NCI-H510A treated with DMSO at 0.1 percent for 48 hours (cell line): ENCODE measurements at places on chromosomes 13 and 19.

- DNase-seq = no peak
These were observed at the start of gene DAND5 for GRCh38 chr19:12969292-12969988. Gene DAND5 (plus strand): TSS chr19:12969576. CDS start chr19:12969661, 85 bp downstream.

GRCh38 chr13:109537584-109537983, 248.8 kb downstream of the IRS2 start:
- no peak for DNase-seq

DNA sequence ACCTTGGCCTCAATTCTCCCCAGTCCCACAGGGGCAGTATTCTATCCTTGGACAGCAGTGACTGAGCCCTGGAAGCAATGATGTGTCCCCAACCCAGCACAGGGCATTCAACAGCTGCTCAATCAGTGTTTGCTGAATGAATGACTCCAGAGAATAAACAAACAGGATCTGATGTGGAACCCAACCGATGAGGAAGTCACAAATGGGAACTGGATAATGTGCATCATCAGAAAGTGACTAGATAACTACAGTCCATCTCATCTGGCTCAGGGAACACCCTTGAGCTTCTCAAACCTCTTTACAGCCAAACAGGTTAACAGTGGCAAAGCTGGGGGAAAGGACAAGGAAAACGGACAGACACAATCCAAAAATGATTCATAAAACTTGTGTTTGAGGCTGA, 8.2 kb downstream of the SLC25A30 start:
- DNase-seq = no peak

GRCh38 chr13:105464249-105464648, 1071.2 kb downstream of the EFNB2 start:
- no peak for DNase-seq

GRCh38 chr13:89687066-89687465, 1660.4 kb upstream of the MIR17HG start:
- no peak for DNase-seq

DNA sequence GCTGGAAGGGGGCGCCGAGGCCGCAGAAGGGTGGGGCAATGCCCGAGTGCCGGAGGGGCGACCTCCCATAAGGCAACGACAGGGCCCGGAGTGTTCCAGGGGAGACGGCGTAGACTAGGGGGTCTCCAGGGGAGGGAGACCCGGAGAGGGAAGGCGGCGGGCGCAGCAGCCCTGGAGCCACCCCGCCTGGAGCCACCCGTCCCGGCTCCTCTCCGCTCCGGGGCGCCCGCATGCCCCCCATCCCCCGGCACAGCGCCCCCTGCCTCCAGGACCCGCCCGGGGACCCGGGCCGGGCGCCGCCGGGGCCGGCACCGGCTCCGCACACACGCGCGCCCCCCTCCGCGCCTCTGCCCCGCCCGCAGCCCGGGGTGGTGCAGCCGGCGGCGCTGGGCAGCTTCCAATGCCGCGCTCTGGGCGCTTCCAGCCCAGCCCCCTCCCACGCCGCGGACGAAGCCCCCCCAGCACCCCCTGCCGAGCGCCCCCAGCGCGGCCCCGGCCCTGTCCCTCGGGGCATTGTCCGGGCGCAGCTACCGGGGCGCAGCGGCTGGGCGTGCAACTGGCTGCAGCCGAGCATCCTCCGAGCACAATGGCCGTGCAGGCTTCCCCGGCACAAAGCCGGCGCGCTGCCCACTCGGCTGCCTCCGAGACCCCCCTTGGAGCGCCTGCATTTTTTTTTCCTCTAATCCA, 519 bp downstream of the PTPRS start:
- DNase-seq = peak; percentile 51

GRCh38 chr19:29596080-29596727, 9.9 kb upstream of the POP4 start:
- DNase-seq = no peak

GRCh38 chr19:44278181-44278690, 18.6 kb downstream of the ZNF233 start:
- no peak for DNase-seq

DNA sequence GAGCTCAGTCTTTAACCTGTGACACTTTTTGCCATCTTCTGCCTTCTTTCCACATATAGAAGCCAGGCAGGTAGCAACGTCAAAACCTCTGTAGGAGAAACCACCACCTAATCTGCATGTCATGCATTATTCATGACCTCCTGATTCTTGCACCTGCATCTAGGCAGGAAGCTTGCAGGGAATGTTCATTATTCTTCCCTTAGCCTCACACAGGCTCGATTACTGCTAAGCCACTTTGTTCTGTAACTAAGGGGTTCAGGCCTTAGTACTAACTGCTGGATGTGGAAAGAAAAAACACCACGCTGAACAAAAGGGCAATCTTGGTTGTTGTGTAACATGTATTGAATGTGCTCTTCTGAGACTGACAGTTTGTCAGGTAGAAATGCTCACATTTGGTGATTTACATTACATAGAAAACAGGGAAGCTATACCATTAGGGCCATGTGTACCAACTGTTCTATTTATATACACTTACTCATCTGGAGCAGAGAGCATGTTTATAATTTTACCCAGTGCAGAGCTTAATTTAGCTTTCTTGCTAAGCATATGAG, 366.9 kb downstream of the KLF12 start:
- DNase-seq = no peak

DNA sequence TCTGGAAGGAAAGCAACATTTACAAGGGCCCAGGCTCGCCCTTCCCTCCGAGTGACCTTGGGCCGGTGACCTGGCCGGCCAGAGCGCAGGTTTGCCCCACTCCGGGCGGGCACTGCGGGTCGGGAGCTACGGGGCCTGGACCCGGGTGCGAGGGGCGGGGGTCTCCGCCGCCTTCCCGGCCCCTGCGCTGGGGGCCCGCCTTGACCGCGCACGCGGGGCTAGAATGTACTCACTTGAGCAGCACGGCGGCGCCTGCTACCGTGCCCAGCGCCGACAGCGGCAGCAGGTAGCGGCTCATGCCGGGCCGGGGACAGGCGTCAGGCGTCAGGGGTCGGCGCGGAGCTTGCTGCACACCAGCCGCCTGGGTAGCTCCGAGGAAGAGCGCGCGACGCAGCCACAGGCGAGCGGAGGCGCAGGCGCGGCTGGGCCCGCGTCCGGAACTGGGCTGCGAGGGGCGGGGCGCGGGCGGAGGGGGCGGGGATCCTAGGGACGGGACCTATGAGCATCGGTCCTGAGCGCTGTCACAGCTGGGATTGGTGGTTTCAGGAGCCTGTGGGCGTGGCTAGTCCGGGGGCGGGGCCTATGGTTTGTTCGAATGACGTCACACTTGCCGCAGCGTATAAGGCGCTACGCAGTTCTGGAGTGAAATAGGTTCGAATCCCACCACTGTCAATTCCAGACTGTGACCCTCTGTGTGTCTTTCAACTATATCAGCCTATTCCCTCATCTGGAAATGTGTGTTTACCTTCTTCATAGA, at the start of gene RDH13:
Gene RDH13 (minus strand): TSS at position 414 of the 757 bp plus-strand sequence. CDS start 116 bp downstream, at position 298.
- DNase-seq = peak; percentile 21

- no peak for DNase-seq
These were observed 116.9 kb downstream of the SIPA1L3 start for GRCh38 chr19:38023671-38024541.

DNA sequence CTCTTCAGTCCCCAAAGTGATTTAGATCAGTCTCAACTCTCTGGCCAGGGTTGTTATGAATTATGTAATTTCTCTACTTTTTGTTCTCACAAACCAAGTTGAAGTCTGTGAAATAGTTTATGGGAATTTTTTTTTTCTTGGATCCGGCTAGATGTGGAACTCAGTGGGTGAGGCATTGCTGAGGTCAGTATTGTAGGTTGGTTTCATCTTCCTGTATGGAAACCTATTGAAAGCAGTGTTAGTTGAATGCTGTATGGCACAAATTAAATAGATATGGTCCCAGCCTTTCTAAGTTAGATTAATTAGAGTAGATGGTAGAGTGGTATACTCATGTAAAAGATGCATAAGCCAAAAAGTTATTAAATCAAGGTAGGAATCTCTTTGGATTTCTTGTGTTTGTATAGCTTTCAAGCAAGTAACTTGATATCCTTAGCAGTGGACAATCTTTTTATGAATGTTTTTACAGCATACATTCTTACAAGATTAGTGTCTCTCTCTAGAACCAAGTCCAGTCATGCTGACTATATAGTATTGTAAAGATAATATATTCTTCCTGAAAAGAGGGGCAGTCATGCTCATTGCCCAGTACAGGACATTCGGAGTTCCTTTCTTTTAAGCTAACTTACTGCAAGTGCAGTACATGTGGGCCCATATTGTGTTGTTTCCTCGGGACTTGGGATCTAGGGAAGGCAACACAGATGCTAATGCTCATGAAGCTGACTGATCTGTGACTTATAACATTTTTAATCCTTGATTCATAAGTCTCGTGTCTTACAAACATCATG, 2541.1 kb downstream of the PCDH9 start:
- no peak for DNase-seq

DNA sequence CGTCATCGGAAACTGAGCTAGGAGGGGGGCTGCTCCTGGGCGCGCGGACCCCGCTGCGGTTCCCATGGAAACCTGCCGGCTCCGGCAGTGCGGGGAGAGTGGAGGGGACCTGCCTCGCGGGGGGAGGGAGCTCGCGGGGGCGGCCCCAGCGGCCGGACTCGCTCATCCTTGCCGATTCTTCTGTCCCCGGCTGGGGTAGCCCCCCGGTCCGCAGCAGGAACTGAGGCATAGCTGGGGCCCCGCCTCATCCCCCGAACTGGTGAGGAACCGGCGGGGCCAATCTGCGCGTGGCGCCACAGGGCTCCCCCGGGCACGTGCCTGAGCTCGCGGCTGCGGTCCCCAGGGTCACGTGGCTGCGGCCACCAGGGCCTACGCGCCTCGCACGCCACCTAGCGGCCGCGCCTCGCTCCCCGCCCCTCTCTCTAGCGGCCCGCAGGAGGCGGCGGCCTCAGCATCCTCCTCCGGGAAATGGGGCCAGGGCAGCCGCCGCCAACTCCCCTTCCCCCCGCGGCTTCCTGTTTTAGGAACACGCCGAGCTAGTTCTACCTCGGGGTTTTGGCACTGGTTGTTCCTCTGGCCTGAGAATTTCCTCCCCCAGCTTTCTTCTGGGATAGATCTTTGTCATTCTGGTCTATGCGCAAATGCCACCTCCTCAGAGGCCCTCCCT, 1.7 kb upstream of the ELAVL3 start:
- peak; percentile 70 for DNase-seq

GRCh38 chr19:18437491-18438330, at the start of gene ISYNA1:
Gene ISYNA1 (minus strand): TSS chr19:18438133. CDS start chr19:18437979, 154 bp downstream.
- DNase-seq = peak; percentile 47

DNA sequence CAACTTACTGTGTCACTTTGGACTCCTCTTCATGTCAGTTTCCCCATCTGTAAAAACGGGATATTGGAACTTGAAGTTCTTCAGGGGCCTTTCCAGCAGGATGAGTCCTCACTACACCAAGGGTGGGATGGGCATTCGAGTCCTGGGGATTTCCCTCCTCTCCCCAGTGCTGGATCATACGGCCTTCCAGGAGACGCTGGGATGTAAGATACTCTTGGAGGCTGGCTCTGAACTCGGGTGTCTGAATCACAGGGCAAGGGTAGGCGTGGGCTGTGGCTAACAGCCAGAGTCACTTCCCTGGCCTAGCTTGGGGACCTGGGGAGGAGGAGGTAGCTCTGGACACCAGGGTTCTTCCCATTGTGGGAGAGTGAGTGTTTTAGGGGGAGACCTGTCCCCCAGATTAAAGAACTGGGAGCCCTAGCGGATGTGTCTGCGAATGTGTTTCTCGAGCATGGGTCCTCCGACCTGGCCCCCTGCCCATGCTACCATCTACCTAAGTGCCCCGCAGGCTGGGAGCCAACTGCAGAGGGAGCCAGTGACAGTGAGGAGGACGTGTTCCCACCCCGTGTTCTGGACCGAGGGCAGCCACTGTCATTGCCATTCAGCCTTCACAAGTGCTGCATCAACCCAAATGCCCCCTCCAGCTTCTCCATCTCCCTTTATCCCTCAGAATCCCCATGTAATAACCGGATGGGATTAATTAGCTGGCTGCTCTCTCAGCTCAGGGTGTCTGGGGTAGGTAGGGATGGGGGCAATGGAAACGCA, 2.4 kb upstream of the CYTH2 start:
- DNase-seq = no peak

DNA sequence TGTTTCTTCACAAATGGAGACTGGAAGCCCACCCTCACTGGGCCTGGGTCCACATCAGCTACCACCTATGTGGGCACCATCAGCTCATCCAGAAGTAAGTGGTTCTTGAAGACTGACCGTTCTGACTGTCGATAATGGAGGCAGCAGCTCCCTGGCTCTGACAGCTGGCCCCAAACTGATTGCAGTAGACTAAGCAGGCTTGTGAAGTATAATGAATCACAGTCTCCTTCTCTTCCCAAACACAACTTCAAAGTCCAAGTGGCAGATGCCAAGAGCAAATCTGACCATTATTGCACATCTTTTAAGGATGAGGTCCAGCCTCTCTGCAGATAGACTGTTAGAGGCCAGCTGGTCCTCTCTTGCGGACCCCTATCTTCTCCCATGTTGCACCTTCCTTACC, 574.4 kb upstream of the KLF12 start:
- no peak for DNase-seq

GRCh38 chr19:14475251-14476073, at the start of gene PTGER1:
Gene PTGER1 (minus strand): TSS chr19:14475354. CDS start chr19:14474320, 1,034 bp downstream.
- DNase-seq = no peak

DNA sequence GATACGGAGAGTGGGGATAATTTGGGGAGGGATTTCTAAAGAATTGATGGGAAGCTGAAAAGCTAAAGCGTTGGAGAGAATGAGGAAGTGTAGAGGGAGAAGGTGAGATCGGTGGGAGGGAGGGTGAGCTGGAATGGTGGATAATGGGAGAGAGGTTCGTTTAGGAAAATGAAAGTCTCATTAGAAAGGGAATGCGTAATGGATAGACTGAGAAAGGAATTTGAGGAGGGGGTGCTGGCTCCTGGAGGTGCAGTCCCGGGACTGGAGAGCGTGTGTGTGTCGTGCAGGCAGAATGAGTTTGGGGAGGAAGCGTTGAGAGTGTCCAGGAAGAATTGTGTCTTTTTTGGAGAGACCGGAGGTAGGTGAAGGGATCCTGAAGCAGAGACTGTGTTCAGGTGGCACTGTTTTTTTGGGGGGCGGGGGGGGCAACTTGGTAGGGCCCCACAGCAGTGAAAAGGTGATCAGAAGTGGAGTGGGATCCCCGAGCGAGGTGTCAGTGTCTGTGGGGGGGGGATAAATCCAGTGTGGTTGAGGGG, 1.4 kb downstream of the ACTN4 start:
- DNase-seq = no peak

- DNase-seq = no peak
These were observed 23.9 kb upstream of the KCTD15 start for GRCh38 chr19:33772858-33773180.

DNA sequence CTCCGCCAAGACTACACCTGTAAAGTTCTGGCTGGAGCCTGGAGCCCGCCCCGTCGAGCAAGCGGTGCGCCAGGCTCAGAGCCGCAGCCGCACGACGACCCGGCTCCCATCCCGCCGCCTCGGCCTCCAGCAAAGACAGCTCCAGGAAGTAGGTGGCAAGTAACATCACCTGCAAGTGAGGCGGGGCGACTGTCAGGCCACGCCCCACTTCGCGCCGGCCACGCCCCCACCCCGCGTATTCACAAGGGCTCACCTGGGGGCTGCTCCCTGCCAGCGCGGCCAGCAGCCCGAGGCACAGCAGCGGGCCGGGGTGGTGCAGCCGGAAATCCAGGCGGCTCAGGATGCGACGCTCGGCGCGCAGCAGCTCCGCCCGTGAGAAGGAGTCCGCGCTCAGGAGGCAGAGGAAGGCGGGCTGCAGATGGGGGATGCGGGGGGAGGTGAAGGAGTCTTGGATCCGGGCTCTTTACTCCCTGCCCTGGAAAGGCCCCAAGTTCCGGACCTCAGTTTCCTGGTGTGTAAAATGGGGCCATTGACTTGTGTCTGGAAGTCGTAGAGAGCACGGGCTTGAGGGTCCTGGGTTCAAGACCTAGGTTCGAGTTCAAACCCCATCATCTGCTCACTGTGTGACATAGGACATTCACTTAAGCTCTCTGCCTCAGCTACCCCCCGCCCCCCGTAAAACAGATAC, 3.2 kb downstream of the CCNP start:
- no peak for DNase-seq
